ENCODE measurements at places on chromosomes 12 and 14.
A peak's percentile ranks its signal among the peaks of the same experiment; 100 is the strongest.

DNA sequence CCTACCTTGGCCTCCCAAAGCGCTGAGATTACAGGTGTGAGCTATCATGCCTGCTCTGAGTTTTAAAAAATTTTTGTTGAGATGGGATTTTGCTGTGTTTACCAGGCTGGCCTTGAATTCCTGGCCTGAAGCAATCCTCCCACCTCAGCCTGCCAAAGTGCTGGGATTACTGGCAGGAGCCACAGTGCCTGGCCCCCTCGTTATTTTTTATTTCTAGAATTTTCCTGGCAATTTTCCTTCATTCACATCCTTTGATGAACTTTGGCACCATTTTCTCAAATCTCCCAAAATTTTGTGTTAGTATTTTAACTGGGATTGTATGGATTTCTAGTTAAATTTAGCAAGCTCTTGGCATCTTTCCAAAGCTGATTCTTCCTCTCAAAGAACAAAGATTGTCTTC is 24.6 kb upstream of the SCARB1 start:
- no peak for DNase-seq

DNA sequence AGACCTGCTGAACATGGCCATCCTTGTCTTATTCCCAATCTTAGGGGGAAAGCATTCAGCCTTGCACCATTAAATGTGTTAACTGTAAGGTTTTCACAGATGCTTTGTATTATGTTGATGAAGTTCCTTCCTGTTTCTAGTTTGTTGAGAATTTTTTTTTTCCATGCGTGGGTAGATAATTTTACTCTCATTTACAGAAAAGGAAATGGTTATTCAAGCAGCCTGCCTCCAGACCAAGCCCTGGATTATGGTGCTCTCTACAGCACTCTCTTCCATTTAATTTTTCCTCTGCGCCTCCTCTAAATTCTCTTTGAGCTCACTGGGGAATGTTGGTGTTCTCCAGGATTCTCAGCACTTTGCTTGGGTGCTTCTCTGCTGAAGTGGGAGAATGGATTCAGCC is 179.3 kb upstream of the PZP start:
- DNase-seq, result no peak

DNA sequence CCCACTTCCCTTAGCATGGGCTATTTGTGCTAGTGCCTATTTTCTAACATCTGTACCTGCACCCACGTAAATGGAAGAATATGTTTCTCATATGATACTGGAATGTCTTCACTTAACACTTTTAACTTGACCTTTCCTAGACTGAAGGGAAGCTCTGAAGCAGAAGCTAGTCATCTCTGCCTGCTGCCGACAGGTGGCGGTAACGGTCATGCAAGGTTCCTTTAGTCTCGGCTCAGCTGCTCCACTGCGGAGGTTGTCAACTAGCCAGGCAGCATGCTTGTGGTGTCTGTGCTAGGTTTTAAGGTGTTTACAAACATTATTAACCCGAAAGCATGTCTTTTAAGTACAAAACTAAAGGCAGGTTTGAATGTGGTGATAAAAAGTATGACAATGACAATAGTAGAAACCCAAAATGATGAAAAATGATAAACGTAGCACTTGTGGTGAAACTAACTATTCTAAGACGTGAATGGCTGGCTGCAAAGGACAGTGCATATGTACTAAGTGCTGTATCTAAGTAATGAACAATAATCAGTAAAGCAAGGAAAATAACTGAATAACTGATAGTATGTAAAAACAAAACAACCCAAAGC is 117.2 kb downstream of the GRIN2B start:
- peak; percentile 59 for DNase-seq

DNA sequence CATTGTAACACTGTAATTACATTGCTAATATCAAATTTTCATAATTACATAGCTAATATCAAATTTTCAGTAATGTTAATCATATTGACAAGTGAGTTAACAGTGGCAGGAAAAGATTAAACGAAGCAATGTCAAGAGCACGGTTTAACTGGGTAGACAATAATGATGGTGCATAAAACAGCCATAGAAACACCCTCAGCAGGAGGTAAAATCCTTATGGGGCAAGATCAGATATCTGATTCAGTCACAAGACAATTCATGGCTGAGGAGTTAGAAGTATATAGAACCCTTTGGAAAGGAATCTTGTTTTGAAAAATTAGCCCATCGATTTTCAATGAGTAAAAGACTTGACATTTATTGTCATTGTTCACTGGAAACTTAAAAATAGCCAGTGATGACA is 190.6 kb downstream of the SLC2A13 start:
- DNase-seq, result no peak

- DNase-seq, result no peak
Observed at GRCh38 chr12:49702676-49703215, 4.5 kb downstream of the FMNL3 start.

DNA sequence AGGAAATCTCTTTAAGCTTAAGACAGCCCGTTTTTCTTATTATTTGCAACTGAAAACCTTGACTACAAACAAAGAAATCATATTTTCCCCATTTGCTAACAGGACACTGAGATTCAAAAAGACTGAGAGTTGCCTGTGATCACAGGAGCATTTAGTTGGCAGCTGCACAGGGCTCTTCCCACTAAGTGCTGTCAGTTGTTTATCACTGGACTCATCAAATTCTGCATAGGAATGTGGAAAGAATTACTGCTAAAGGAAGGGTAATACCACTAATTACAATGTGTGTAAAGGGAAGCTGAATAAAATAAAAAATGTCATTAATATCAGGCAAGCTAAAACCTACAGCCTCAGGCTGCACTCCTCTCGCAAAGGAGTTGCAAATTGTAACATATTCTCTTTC is 226.4 kb downstream of the NELL2 start:
- DNase-seq, result no peak

- DNase-seq, result no peak
Observed at GRCh38 chr12:43973385-43973784, 137.5 kb downstream of the TMEM117 start.

DNA sequence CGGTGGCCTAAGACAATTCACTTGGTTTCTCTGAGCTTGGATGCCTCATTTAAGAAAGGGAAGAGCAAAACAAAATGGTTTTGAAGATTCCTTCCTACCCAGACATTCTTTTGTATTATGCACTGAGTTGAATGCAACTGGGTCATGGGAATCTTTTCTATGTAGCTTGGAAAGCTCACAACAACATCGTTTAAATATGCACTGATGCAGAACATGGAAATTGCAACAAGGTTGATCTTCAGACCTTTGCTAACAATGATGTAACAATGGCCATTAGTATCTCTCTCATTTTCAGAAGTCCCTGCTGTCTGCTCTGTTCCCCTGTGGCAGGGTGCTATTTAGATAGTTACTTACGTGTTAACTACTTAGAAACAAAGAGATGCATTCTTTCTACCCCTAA is 30.1 kb upstream of the IGF1 start:
- no peak for DNase-seq

- no peak for DNase-seq
Observed at GRCh38 chr14:74952697-74953484, 2.5 kb downstream of the PGF start.

Data from fibroblast of skin of right biceps (primary cell).